ENCODE measurements at places on chromosomes 4 and X. TPM values are rescaled to one million over a fixed set of nuclear protein-coding genes. Genes with fewer than 3 reads are reported as not detected.

Gene GABRB1
- 0.02 TPM for polyA plus RNA-seq

Gene CEP135
- 7.8 TPM for polyA plus RNA-seq

Gene CTSO
- 10.4 TPM for polyA plus RNA-seq

Gene MAPK10
- 8.6 TPM for polyA plus RNA-seq

Gene GAR1
- 33.4 TPM for polyA plus RNA-seq

Gene KIAA1210
- polyA plus RNA-seq: 0.16 TPM

Gene MAGED4
- 6.0 TPM for polyA plus RNA-seq

Gene CAPN6
- polyA plus RNA-seq: 0.66 TPM

Gene SERPINA7
- polyA plus RNA-seq: 0.02 TPM

Gene ZNF157
- polyA plus RNA-seq: 0.30 TPM

Gene CPZ
- 4.4 TPM for polyA plus RNA-seq

Gene ZIC3
- 0.05 TPM for polyA plus RNA-seq

Gene SUPT20HL2
- not detected for polyA plus RNA-seq

Gene FRAS1
- 1.0 TPM for polyA plus RNA-seq

Gene BRS3
- polyA plus RNA-seq: 0.27 TPM

Gene TKTL1
- 0.43 TPM for polyA plus RNA-seq

Gene NIPAL1
- 0.73 TPM for polyA plus RNA-seq

Gene BEX1
- 3.1 TPM for polyA plus RNA-seq

Gene TLR3
- polyA plus RNA-seq: 1.7 TPM

Gene DDIT4L
- polyA plus RNA-seq: 1.5 TPM

Gene GPR50
- 0.11 TPM for polyA plus RNA-seq

Gene CHIC1
- 3.7 TPM for polyA plus RNA-seq

Gene ZNF41
- polyA plus RNA-seq: 4.6 TPM

Gene MAP7D2
- polyA plus RNA-seq: 4.4 TPM

Gene SPANXB1
- polyA plus RNA-seq: 0.41 TPM

Gene TCP11X2
- polyA plus RNA-seq: not detected

Gene PCYT1B
- polyA plus RNA-seq: 0.37 TPM

Gene DDX60
- polyA plus RNA-seq: 18.9 TPM

Gene WDR17
- 0.23 TPM for polyA plus RNA-seq

Gene F11
- not detected for polyA plus RNA-seq

Gene PLP1
- polyA plus RNA-seq: 4.2 TPM

Gene LUZP4
- not detected for polyA plus RNA-seq
